Hematopoietic multipotent progenitor cell (in vitro differentiated cells): ENCODE measurements at places on chromosomes 7 and 10.

DNA sequence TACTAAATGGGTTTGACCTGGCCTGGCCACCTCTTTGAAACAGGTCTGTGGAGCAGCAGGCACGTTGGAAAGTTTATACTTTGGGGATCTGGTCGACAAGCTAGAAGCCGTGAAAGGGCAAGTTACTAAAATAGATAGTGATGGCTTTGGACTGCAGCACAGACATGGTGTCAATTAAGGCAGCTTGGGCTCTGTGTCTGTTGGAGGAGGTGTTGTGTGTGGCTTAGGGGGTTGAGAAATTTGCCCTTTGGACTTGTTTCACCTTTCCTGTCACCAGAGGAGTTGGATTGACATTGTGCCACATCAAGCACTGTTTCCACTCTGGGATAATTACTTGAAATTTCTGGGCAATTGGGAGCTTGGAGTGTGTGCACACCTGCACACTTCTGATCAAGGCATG, 251.8 kb upstream of the MKI67 start:
- no peak for DNase-seq

DNA sequence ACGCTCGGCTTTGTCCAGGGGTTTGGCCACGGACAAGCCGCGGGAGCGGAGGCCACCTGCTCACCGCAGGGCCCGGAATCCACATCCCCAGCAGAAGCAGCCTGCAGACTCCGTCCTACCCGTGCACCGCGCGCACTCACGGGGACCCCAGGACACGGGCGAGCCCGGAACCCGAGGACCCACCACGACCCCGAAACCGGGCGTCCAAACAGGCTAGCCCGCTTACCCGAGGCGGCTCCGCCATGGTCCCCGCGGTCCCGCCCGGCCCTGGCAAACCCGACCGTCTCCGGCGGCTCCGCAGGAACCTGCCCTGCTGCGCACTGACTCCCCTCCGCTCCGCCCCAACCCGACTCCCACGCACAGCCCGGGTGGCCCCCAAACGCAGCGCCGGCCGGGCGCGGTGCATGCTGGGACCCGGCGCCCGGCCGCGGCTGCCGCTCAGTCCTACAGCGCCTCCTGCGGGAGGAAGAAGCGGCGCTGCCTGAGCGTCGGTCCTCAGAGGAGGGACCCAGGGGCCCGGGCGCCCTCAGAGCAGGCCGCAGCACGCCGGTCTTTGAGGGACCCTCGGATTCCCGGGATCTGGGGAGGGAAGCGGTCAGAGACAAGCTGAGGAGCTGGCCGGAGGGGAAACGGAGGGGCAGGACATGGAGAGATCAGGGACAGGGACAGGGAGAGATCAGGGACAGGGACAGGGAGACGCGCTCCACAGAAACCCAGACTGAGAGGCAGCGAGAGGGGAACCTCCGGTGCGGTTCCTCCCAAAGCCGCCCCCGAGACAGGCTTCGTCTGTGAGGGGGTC, at the start of gene ZNF786:
Gene ZNF786, minus strand, starts transcription at position 322 of the 799 bp plus-strand sequence. Its CDS starts 78 bp downstream, at position 244.
- DNase-seq = peak; percentile 94

- DNase-seq = no peak
Measured at GRCh38 chr7:38525857-38526256, 105.3 kb downstream of the AMPH start.

DNA sequence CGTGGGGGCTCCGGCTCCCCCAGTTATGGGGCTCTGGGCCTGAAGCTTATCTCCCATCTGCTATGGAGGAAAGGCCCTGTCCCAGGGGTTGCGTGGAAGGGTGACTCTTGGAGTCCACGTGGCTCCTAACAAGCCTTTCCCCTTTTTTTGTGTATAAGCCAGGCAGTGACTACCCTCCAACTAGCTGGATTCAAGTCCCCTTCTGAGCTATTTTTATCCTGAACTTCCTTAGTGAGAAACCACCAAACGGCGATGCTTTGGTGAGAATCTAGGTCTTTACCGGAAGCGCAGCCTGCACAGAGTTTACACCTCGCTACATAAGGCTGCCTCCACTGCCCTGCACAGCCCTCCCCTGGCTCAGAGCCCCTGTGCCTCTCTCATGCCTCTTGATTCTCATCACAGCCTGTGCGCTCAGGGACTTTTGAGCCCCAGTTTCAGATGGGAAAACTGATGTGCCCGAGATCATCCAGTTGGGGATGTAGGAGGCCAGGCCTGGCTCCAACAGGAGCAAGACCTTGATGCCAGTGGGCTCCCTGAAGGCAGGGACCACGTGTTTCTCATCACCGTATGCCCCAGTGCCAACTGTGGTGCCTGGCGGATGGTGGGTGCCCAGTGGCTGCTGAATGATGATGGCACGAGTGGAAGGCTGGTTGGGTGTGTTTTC, 102.3 kb upstream of the PPIF start:
- DNase-seq = no peak
